NCI-H1105 (cell line): ENCODE measurements at places on chromosomes 7 and 10.
A peak's percentile ranks its signal among the peaks of the same experiment; 100 is the strongest.

- no peak for DNase-seq
These were observed 900.1 kb downstream of the TYW1 start for GRCh38 chr7:67896721-67897120.

GRCh38 chr7:73442903-73443500 is 9.4 kb downstream of the FZD9 start:
- DNase-seq: no peak

DNA sequence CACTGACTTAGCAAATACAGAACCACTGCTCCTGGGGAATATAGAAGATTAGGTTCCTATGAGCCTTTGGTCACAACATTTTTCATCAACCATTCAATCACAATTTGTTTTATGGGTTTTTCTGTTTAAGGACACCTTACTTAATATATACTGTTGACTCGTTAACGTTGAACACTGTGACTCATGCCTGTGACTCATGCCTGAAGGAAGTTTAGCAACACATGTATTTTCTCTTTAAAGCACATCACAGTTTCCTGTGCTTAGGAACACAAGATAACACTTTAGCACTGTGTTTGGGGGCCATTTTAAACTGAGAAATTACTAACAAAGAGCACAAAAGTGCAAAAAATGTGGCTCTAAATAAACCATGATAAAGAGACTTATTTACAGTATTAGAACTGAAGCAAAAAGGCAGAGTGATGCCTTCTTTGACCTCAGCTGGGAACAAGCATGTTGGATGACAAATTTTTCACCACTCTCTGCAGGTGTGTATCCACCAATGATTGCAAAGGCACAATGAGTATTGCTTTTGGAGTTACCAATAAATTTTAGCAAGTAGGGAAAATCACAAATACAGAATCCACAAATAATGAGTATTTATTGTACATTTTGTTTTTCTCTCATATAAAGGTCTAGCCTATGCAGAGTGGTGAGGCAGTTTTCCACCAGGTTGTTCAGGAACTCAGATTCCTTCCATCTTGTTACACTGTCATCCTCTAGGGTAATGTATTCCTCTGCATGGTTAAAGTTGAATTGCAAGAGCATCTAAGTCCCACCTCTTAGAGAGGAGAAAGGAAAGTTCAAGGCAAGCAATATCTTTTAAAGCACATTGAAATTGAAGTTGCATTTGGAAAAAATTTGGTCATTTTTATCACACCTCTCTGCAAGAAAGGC is 7.3 kb downstream of the FGFBP3 start:
- DNase-seq: no peak

- no peak for DNase-seq
These were observed 25.4 kb upstream of the EXOC6 start for GRCh38 chr10:92822964-92823363.

DNA sequence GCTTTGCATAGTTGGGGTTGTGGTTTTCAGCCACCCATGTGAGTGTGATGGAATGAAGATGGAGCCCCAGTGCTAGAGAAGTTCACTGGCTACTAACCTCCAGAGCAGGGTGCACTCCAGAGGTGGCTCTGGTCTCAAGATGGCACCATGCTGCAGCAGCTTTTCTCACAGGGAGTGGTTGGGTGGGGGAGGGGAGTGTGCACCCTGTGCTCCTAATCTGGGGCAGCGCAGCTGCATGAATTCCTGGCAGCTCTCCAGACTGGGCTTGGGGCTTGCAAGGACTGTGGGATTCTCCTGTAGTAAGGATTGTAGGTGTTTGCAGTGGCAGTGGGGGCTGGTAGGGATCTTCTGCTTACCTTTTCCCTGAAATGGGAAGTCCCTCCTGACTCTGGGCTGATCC is 23.7 kb downstream of the PHTF2 start:
- peak; percentile 8 for DNase-seq

DNA sequence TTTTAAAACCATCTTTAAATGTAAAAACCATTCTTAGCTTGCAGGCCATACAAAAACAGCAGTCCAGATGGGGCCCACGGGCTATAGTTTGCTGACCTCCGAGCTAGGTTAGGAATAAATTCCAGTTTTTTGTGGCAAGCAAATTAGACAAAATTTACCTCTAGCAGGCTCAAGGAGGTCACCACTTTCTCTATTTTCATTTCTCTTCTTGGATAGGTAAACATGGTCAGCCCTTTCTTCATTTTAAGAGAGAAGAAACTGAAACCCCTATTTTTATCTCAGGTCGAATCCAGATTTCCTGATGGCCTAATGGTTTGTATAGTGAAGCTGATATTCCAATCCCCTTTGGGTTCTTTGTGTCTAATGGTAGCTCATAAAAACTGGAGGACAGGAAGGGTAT is 10.7 kb downstream of the IKZF5 start:
- no peak for DNase-seq

- DNase-seq: no peak
These were observed 453.4 kb upstream of the AKR1E2 start for GRCh38 chr10:4372601-4373000.
